ENCODE measurements at places on chromosomes 4 and X.

DNA sequence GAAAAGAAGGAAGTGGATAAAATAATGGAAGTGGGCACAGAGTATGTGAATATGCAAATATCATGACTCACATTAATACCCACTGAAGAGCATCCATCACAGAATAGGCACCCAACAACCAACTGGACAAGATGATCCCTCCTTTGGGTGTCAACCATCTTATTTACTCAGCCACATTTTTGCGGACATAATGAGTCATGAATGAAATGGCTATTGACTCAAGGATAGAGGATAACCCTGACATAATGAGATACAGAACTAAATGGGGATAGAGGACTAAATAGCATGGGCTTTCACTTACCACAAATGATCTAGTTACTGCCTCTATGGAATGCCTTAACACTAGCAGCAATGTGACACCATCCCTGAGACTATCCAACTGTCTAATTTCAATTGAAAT, 224.7 kb downstream of the ANTXR2 start:
- DNase-seq, result no peak

GRCh38 chr4:114019969-114020358, 40.5 kb upstream of the ARSJ start:
- DNase-seq, result no peak

- DNase-seq, result no peak
Observed at GRCh38 chr4:112908511-112908910, 140.9 kb upstream of the ANK2 start.

GRCh38 chr4:138892483-138893407, 122.8 kb upstream of the NOCT start:
- DNase-seq, result no peak

GRCh38 chr4:97106161-97106560, 1037.1 kb downstream of the STPG2 start:
- no peak for DNase-seq

DNA sequence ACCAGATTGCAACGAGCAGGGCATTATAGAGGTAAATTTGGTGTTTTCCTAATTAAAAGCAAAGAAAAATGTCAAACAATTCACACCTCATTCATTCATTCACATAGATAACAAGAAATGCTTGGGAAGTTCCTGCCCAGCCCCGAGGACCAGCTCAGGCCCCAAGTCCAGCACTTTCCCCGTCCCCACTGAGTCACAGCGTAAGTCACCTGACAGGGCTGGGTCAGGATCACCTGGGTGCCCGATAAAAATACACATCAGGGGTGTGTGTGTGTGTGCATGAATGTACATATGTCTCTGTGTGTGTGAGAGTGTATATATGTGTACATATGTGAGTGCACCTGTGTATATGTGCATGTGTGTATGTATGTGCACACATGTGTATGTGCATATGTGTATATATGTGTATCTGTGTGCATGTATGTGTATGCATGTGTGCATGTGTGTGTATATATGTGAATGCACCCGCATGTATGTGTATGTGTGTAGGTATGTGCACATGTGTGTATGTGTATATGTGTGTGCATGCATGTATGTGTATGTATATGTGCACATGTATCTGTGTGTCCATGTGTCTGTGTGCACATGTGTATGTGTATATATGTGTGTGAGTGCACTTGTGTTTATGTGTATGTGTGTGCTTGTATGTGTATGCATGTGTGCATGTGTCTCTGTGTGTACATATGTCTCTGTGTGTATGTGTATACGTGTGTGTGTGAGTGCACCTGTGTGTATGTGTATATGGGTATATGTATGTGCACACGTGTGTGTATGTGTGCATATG, 18.6 kb upstream of the SH3TC1 start:
- no peak for DNase-seq

DNA sequence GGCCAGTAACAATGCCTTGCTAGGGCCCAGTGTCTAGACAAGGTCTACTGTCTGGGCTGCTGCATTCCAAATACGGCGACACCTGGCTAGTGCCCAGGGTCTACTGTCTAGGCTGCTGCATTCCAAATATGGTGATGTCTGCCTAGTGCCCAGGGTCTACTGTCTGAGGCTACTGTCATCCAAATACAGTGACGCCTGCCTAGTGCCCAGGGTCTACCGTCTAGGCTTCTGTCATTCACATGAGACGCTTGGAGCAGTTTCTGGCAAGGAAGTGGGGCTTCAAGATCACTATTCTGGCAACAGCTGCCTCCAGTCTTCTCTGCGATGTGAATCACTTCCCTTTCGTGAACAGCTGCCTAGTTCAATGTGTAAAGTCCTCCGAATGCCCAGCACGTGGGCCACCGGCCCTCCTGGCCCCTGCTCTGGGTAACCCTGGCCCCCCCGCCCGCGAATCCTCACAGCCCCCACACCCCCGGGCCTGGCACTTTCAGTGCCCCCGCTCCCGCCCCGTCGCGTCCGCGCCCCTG, 12.7 kb downstream of the ACOX3 start:
- DNase-seq, result no peak

DNA sequence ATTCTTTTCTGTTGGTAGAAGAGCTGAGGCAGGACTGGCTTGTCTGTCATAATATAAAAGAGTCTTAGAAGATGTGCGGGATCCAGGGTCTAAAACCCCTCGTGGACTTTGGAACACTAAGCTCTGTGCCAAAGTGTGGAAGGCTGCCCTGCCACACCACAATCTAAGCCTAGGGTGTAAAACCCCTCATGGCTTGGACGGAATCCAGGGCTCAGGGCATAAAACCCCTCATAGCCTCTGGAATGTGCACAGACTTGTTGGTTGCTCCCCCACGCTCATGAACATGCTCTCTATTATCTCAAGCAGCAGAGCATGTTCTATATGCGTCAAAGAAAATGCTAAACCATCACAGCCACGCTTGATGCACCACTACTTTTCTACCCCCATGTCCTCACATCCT, 483.6 kb downstream of the GABRG1 start:
- no peak for DNase-seq

- no peak for DNase-seq
Observed at GRCh38 chr4:182649698-182650477, 267.3 kb downstream of the DCTD start.

- no peak for DNase-seq
Observed at GRCh38 chr4:75658876-75659275, 14.3 kb downstream of the G3BP2 start.

GRCh38 chrX:68440940-68441339, 7.6 kb upstream of the OPHN1 start:
- DNase-seq, result peak; percentile 47

DNA sequence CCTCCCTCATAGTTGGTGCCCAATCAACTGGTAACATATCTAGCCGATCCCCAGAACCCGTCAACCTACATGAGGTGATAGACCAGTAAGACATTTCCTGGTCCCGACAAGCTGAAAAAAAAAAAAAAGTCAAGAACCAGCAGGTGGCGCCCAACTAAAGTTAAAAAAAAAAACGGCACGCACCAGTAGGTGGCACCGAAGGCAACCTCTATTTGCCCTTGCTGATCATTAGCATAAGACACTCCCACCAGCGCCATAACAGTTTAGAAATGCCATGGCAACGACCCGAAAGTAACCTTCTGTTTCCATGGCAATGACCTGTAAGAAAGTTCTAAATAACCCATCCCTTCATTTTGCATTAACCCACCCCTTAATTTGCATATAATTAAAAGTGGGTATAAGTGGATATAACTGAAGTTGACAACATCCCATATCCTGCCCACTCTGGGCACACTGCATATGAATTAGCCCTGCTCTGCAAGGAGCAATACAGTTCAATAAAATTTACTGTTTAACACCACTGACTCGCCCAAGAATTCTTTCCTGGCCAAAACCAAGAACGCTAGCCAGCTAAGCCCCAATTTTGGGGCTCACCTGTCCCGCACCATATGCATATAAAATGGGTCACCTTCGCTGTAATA, 83.9 kb upstream of the SPANXB1 start:
- peak; percentile 34 for DNase-seq

- DNase-seq, result no peak
Observed at GRCh38 chr4:98786866-98787265, 128.5 kb upstream of the TSPAN5 start.

- DNase-seq, result no peak
Observed at GRCh38 chr4:153594210-153594609, 89.9 kb upstream of the TLR2 start.

GRCh38 chr4:152257601-152258066, 278.3 kb downstream of the FBXW7 start:
- DNase-seq, result no peak

DNA sequence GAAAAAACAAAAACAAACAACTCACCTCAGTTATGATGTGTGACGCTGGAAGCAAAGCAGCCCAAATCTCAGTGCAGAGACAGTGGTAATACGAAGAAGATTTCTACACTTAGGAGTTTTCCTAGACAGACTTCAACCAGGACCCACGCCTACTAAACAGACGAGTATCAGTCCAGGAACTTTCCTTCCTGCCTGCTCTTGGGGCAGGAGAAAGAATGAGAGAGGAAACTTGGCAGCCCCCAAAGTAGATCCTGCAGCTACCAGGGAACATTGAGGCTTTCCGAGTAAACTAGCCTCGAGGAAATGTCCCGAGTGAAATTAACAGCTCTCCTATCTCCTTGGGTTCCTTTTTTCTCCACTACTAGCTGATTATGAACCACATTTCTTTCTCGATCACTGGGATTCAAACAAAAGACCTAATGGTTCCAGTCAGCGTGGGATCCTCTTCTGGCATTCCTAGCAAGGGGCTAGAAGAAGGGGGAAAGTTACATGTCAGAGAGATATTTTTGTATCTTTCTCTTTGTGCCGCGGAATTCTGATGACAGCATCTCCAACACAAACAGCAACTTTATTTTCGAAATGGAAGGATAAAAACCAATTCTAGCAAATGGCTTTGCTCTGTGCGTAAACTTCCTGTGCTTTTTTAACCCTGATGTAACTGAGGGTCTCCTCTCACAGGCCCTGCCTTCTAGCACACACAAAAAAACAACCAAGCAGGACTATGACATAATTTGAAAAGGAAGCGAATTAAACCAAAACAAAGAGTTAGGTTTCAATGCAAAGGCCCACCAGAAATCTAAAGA, 53.2 kb downstream of the PPM1K start:
- no peak for DNase-seq

GRCh38 chrX:50707405-50707804, 106.6 kb downstream of the SHROOM4 start:
- no peak for DNase-seq

GRCh38 chr4:172986114-172986513, 182.5 kb upstream of the GALNT7 start:
- DNase-seq, result no peak

- DNase-seq, result no peak
Observed at GRCh38 chr4:93779228-93779627, 49.3 kb upstream of the ATOH1 start.

DNA sequence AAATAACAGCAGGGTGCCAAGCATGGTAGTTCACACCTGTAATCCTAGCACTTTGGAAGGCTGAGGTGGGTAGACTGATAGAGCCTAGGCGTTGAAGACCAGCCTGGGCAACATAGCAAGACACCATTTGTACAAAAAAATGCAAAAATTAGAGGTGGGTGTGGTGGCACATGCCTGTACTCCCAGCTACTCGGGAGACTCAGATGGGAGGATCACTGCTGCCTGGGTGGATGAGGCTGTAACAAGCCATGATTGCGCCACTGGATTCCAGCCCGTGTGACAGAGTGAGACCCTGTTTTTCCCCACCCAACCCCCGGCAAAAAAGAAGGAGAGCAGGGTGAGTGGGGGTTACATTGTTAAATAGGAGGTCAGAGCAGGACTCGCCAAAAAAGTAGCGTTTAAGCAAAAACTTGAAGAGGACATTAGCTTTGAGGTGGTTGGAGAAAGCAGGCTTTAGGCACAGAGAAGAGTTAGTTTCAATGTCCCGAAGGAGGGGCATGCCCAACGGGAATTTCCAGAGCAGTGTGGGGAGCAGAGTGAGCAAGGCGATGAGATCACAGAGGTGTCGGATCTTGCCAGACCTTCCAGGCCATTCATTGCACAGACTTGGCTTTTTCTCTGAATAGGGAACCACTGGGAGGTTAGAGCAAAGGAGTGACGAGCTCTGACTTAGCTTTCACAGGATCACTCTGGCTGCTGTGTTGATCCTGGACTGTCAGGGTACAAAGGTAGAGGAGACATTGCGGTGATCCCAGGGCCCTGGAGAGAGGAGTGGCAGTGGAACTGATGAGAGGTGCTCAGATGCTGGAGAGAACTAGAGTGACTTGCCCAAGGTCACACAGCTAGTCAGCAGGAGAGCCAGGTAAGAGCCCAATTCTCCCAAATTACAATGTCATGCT, 70.6 kb downstream of the TRAPPC11 start:
- DNase-seq, result no peak

DNA sequence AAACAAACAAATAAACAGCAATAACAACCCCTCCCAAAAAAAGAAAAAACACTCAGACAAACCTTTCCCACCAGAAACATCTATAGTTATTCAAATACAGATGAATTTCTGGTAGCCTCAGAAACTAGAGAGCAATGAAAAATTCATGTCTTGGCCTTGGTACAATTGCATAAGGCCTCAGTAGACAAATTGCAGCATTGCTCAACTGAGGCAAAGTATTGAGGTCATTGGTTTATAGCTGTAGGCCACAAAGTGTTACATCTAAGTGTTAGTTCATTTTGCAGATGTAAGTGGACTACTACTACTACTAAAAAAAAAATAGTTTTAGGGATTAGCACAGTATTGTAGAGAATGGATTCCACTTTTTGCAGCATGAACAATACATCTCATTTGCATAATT, 2268.3 kb downstream of the ARAP2 start:
- no peak for DNase-seq

DNA sequence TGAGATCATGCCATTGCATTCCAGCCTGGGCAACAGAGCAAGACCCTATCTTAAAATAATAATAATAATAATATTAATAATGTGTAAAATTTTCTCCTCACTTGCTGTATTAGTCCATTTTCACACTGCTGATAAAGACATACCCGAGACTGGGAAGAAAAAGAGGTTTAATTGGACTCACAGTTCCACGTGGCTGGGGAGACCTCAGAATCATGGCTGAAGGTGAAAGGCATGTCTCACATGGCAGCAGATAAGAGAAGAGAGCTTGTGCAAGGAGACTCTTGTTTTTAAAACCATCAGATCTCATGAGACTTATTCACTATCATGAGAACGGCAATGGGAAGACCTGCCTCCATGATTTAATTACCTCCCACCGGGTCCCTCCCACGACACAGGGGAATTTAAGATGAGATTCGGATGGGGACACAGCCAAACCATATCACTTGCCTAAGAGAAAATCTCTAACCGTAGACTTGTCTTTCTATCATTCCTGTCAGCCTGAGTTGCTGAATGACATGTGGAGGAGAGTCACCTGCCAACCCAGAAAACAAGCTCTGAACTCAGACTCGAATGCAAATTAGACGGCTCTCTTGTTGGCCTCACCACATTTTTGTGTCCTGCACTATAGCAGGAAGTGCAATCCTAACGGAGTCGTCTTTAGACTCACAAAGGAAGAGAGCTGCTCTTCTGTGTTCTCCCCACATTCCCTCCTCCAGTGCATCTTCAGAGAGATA, 51.9 kb upstream of the DCTD start:
- DNase-seq, result no peak

GRCh38 chrX:1815456-1816175, 200.8 kb downstream of the ASMT start:
- no peak for DNase-seq

Data from NCI-H1092 treated with DMSO at 0.1 percent for 48 hours (cell line).